NCI-H1105 (cell line): ENCODE measurements at places on chromosomes 16 and 17.

- no peak for DNase-seq
Measured at GRCh38 chr17:5097101-5097834, 14.4 kb downstream of the ZNF232 start.

DNA sequence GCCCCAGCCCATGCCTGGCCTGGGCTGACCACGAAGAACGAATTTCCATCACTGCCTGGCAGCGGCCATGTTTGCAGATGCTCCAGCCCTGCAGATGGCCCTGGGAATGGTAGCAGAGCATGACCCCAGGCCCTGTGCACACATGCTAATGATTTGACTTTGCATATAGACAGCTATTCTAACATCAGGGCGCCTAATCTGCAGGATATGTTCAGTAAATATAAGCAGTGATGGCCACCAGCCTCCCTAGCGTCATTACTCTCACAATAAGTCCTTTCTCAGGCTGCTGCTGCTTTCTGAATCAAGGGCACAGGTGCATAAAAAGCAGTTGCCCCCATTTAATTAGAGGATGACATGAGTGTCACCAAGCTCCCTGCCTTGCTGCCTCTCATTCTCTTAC is 24.2 kb downstream of the DNAH9 start:
- DNase-seq, result no peak

DNA sequence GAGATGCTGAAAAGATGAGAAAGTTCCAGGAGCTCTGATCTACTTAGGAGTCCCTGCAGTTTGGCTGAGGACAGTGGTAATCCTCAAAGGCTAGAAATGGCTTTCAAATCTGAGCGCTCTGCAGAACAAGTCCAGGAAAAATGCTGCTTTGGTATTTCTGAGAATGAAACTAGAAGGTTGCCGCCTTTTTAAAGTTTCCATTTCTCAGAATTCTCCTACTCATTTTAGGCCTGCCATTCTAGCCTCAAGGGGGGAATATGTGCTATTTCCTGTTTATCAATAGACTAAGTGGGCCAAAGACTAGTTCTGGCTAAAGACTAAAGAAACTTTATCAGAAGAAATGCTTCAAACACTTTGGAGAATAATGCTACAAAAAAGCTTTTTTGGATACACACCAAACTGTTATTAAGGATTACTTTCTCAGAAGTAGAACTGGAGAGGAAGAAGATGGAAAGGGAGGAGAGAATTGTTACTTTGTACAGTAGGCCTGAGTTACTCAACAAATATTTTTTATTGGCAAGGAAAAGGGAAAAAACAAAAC is at the start of gene SLFN12L:
Gene SLFN12L (minus strand): TSS at position 78 of the 541 bp plus-strand sequence. CDS start 15,314 bp downstream, outside the sequence.
- DNase-seq, result no peak

DNA sequence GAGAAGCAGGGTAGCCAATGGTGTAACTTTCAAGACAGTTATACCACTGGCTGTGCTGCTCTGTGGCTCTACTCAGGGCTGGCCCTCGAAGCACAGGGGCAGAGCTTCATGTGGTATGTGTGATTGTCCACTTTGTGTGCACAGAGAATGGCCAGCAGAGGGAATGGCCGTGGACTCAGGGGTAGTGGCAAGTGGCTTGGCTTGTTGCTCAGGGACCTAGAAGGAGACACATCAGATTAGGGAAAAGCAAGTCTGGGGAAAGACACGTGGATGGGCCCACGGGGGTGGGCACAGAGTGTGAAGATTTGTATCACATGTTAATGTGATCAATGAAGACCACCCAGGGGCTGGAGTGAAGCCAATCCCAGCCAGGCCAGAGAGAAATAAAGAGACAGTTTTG is 20.0 kb upstream of the XYLT2 start:
- no peak for DNase-seq

- no peak for DNase-seq
Measured at GRCh38 chr16:78291604-78292003, 192.2 kb downstream of the WWOX start.

GRCh38 chr17:9306086-9306485 is 269.5 kb downstream of the STX8 start:
- DNase-seq, result no peak
